Sciatic nerve (tissue), 2 donors: ENCODE measurements at places on chromosomes 3 and 15. TPM values are rescaled to one million over a fixed set of nuclear protein-coding genes. Genes with fewer than 3 reads are reported as not detected.

Gene TP63
- total RNA-seq: 7.2 TPM

Gene PCOLCE2
- 22.6 TPM for total RNA-seq

Gene PCSK6
- 13.9 TPM for total RNA-seq

Gene DLEC1
- 4.8 TPM for total RNA-seq

Gene STRIT1
- not detected for total RNA-seq

Gene MAP4
- 442 TPM for total RNA-seq

Gene UBA7
- 73.9 TPM for total RNA-seq

Gene PRC1
- total RNA-seq: 5.7 TPM

Gene CFAP91
- 17.3 TPM for total RNA-seq

Gene IL5RA
- 0.49 TPM for total RNA-seq

Gene PRKCD
- total RNA-seq: 30.3 TPM

Gene TMA7
- total RNA-seq: 154 TPM

Gene AP3B2
- 2.4 TPM for total RNA-seq

Gene CDCP1
- 1.8 TPM for total RNA-seq

GRCh38 chr3:195249057-195249770 is 21.7 kb downstream of the XXYLT1 start:
- DNase-seq: no peak

DNA sequence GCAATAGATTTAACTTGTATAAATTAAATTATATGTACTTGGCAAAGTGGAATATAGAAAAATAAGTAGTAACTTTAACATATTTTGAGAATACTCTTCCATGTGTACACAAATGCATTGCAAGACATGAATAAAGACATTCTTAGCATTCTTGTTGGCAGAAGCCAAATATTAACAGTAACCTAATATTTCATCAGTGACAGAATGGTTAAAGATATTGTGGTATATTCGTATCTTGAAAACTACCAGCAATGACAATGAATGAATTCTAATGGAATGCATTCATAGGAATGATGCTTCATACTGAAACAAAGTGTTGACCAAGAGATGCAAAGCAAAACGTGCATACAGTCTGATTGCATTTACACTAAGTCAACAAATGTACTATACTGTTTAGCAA is 524.7 kb downstream of the GRM7 start:
- DNase-seq: no peak

- DNase-seq: no peak
Measured at GRCh38 chr3:105647047-105647446, 221.8 kb downstream of the CBLB start.

- no peak for DNase-seq
Measured at GRCh38 chr3:30315447-30315846, 291.0 kb upstream of the TGFBR2 start.

- peak; percentile 23 for DNase-seq
Measured at GRCh38 chr3:9957214-9957613, 5.0 kb upstream of the PRRT3 start.

DNA sequence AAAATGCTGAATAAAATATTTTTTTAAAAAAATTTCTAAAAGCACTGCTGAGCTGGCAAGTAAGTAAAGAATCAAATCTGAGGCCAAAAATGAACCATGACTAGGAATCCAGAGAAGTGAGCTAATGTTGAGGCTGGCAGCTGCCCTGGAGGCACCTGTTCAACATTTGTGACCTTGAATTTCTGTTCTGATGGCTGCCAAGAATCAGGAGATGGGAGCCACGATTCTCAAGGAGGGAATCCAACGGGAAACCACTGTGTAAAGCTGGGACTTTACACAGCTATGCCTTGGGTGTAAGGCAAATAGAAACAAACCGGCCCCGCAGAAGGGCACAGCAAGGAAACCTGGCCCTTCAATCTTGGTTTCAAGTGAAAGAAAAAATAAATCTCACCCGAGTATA is 22.7 kb downstream of the HEG1 start:
- no peak for DNase-seq

- DNase-seq: no peak
Measured at GRCh38 chr15:39826975-39827374, 44.3 kb upstream of the FSIP1 start.

DNA sequence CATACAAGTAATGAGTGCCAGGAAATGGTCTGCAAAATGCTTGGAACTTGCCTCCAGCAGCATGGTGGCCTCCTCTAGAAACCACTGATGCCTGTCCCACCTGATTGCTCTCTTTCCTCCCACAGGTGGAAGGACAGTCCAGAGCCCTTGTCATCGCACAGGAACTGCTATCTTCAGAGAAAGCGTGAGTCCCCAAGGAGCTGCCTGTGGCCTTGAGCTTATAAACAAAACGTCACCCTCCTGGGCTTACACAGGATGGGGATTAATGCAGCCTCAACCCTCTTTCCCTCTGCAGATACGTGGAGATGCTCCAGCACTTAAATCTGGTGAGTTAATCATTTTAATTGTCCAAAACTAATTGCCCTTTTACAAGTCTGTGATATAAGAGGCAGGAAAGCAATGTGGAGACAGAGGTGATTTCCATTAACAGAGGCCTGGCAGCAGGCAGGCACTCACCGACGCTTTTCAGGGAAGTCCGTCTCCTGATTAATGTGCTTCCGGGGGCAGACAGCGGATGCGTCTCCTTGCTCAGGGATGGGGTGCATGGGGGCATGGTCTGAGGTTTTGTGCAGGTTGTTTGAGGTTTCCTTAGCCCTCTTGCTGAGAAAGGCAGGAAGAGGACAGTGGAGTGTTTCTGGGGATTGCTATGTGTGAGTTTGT is 61.8 kb downstream of the FGD5 start:
- DNase-seq: peak; percentile 43

DNA sequence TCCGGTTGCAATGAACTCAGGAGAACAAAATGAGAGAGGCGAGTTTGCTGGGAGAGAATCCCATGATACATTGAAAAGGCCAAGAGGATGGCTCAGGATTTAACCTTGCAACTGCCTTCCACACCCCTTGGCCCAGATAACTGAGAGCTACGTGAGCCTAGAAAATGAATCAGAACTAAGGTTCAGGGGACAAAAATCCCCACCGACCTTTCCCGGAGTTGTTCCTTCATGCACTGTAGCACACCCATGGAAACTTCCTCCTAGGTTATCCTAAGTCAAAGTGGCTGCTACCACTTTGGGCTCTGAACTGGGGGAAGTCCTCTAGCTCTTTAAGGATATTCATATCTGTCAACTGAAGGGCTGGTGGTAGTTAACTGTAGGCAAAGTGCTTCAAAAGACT is 58.3 kb upstream of the SLC4A7 start:
- DNase-seq: peak; percentile 33

- DNase-seq: no peak
Measured at GRCh38 chr3:176767385-176767784, 429.9 kb downstream of the TBL1XR1 start.

- no peak for DNase-seq
Measured at GRCh38 chr15:77104155-77104554, 33.2 kb upstream of the TSPAN3 start.

GRCh38 chr3:27723815-27724458 is 1.8 kb upstream of the EOMES start:
- DNase-seq: no peak

GRCh38 chr3:128505771-128506170 is 12.8 kb upstream of the GATA2 start:
- no peak for DNase-seq

DNA sequence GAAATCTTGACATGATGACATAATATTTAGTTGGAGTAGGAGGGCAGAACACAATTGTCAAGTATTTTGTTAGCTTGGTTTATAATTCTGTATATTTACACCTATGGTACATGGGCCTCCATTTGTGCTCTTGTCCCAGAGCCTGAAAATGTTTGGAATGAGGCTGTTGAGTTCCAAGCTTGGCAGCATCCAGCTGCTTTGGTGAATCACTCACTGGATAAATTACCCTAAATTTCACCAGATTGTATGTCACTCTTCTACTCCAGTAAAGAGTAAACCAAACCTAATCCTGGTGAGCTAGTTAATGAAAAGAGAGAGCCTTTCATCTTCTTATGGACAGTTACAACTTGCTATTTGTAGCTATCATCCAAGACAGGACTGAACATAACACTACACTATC is 928.7 kb downstream of the DIPK2A start:
- no peak for DNase-seq

- peak; percentile 83 for DNase-seq
Measured at GRCh38 chr3:24680214-24680967, 185.7 kb upstream of the THRB start.

- no peak for DNase-seq
Measured at GRCh38 chr15:79640206-79640605, 208.1 kb downstream of the MINAR1 start.

GRCh38 chr15:91302588-91303439 is 202.8 kb downstream of the SV2B start:
- DNase-seq: no peak

GRCh38 chr3:138440596-138440995 is 6.2 kb downstream of the ESYT3 start:
- DNase-seq: no peak

GRCh38 chr3:61237858-61238257 is 13.4 kb downstream of the FHIT start:
- no peak for DNase-seq

DNA sequence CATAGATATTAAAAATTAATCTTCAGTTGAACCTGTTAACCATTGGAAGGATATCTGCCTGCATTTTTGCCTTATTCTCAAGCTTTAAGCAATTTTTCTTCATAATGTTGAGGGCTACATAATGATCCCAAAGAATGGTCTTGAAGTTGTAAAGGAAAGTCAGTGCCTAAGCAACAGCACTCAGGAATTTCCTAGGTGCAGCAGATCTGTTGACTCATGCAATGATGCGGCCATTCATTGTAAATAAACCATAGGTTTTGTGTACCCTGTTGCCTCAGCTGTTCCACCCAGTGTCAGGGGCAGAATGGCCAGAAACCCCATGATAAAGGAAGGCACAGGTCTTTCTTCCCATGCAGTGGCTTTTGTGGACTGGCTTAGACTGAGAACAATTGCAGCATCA is 78.4 kb upstream of the TRIM42 start:
- DNase-seq: no peak

DNA sequence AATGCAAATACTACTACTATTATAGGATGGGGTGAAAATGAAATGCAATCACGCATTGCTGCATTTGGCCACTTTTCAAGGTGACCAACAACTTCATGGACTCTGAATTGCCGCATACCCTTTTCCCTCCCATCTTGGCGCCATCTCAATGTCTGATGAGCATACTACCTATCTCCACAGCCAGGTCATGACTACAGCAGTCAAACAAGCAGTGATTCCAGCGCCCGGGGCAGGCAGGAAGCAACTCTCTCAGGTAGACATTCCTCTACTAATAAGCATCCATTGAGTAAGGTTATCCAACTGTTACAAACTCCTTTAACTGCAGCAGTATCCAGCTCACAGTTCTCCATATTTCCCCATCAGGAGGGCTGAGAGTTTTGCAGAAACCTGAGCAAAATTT is 155.4 kb downstream of the ADAMTS17 start:
- DNase-seq: peak; percentile 30
